ENCODE measurements at places on chromosomes 7 and 10.

DNA sequence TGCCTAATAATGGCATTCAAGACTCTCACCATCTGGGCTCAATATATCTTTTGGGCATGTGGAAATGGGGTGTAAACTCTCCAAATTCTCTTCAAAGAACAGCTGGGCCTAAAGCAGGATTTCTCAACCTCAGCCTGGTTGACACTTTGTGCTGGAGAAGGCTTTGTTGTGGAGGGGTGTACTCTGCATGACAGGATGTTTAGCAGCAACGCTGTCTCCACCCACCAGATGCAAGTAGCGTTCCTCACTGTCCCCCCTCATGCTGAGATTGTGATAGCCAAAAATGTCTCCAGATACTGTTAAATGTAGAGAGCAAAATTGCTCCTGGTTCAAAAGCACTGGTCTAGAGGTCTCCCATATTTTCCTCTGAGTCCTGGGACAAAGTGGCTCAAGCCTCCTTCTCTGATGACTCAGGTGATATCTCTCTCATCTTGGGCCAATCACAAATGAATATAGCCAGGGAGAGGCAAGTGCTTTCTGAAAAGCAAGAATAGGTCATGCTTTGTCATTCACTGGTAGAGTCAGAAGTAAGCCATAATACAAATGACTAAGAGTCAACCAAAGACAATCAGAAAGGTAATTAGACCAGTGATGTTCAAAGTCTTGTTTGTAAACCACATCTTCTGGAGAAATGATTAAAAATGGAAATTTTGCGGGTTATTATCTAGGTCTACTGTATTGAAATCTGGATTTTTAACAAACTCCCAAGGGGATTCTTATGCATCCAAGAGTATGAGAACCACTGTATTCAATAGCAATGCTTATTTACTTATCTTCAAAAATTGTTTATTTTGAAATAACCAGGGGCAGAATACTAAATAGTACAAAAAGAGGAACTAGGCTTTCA, 330.8 kb downstream of the PTEN start:
- no peak for DNase-seq

GRCh38 chr10:132329565-132330485, 2.2 kb upstream of the LRRC27 start:
- peak; percentile 74 for DNase-seq

- DNase-seq: no peak
Measured at GRCh38 chr7:157177983-157178381, 39.3 kb downstream of the UBE3C start.

DNA sequence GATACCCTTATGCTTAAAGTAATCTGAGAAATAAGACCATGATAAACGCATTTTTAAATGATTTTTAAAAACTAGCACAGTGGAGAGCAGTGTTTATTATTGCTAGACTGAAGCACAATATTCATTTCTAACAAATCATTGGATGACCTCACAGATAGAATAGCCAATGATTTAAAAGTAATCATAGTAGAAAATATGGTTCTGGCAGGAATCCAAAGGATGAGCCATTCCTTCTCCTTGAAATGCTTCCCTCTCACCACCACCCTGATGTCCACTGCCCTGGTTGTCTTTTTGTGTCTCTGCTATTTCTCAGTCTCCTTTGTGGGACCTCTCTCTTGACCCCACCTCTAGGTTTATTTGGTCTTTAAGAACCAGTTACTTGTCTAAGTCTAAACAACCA, 64.9 kb downstream of the PRKG1 start:
- no peak for DNase-seq

DNA sequence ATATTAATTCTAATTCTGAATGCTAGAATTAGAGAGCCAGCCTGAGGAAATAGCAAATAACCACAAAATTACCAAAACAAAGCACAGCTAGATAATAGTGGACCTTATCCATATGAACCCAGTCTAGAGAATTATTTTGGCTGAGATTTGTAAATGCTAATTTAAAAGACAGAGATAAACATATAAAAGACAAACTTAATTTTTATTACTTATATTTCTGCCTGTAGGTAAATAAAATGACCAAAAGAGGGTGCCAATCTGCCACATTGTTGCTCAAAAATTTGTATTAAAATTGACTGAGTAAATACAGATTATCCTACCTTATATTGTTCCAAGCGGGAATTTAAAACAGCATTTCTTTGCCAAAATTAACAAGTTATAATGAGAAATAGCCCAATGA, 20.2 kb downstream of the RTKN2 start:
- no peak for DNase-seq

- DNase-seq: no peak
Measured at GRCh38 chr10:11276449-11276990, 258.8 kb downstream of the CELF2 start.

GRCh38 chr7:135711139-135711469, 16.9 kb downstream of the SLC13A4 start:
- DNase-seq: no peak

DNA sequence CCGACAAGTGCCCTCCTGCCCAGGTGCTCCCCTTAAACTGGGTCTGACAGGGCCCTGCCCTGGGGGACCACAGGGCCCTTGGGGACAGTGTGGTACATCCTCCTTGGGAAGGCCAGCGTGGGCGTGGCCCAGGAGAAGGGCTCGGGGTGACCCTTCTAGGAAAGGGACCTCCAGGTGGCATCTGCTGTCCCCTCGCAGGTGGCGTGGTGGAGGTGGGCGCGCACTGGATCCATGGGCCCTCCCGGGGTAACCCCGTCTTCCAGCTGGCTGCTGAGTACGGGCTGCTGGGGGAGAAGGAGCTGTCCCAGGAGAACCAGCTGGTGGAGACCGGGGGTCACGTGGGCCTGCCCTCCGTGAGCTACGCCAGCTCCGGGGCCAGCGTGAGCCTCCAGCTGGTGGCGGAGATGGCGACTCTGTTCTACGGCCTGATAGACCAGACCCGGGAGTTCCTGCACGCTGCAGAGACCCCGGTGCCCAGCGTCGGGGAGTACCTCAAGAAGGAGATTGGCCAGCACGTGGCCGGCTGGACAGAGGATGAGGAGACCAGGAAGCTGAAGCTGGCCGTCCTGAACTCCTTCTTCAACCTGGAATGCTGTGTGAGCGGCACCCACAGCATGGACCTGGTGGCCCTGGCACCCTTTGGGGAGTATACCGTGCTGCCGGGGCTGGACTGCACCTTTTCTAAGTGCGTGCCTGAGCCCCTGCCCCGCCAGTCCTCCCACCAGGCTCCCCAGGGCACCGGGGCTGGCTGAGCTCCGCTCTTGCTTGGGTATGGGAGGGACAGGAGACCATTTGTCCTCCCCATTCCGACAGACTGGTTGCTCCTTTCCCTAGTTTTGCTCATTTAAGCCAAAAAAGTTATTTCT, 972 bp downstream of the PAOX start:
- DNase-seq: no peak
